ENCODE measurements at places on chromosomes 4 and X. TPM values are rescaled to one million over a fixed set of nuclear protein-coding genes. Genes with fewer than 3 reads are reported as not detected.
A peak's percentile ranks its signal among the peaks of the same experiment; 100 is the strongest.

The NAA11 gene
- total RNA-seq, result not detected

DNA sequence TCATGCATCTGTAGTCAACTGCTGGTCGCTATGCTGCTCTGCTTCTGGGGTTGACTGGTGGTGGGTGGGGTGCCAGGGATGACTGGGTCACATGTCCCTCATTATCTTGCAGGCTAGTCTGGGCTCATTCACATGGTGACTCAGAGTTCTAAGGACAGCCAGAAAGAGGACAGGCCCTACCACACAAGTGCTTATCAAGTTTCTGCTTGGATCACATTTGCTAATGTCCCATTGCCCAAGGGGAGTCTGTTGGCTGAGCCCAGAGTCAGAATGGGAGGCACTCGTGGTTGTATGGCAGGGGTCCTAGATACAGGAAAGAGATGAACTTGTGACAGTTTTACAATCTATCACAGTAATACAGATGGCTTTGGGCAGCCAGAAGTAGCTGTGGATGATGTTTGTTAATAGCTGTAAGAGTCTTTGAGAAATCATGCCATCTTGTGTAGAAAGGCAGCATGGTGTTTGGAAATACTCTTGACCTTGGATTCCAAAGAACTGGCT is 221.3 kb downstream of the GPAT3 start:
- DNase-seq, result no peak

DNA sequence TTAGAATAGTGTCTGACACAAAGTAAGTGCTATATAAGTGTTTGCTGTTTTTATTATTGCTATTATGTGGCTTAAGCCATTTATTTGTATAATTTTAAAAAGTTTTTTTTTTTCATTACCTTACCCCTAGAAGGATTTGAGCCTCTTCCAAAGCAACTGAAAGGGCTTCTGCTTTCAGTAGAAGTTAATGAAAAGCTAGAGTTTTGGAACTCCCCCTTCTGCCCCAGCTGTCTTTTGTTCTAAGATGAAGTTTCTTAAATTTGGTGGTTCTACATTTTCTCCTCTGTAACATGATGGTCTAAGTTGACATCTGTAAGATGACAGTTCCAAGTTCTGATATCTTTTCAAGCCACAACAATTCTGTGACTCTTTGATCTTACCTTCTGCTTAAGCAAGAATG is 30.3 kb downstream of the FHIP1A start:
- no peak for DNase-seq

GRCh38 chr4:170305627-170306026 is 215.9 kb upstream of the AADAT start:
- DNase-seq, result no peak

DNA sequence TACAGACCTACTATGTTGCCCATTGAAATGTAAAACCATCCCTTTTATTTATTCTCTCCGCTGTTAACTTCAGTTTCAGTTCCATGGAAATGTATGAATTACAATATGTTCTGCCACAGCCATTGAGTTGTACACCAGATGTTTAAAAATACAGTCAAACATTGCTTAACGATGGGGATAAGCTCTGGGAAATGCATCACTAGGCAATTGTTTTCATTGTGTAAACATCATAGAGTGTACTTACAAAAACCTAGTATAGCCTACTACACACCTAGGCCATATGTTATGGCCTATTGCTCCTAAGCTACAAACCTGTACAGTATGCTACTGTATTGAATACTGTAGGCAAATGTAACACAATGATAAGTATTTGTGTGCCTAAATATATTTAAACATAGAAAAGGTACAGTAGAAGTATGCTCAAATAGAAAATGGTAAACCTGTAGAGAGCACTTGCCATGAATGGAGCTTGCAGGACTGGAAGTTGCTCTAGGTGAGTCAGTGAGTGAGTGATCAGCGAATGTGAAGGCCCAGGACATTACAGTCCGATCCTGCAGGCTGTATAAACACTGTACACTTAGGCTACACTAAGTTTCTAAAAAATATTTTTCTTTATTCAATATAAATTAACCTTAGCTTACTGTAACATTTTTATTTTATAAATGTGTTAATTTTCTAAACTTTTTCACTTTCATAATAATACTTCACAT is 2.7 kb upstream of the PF4V1 start:
- DNase-seq, result no peak

The GPR173 gene
- total RNA-seq, result 5.4 TPM

The ZNF185 gene
- 24.3 TPM for total RNA-seq

DNA sequence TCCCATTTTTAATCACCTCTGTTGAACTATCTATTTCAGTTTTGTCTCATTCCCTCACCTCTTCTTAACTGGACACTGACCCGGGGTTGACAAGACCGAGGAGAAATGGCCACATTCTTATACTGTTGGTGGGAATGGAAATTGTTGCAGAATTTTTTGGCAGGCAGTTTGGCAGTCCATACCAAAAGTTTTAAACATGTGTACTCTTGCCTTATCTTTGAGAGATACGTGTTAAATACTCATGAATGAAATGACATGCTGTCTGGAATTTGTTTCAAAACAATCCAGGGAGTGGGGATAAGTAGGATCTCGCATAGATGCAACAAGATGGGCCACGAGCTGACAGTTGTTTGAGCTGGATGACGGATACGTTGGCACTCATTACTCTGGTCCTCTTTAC is 12.1 kb downstream of the FGFBP1 start:
- DNase-seq, result no peak

DNA sequence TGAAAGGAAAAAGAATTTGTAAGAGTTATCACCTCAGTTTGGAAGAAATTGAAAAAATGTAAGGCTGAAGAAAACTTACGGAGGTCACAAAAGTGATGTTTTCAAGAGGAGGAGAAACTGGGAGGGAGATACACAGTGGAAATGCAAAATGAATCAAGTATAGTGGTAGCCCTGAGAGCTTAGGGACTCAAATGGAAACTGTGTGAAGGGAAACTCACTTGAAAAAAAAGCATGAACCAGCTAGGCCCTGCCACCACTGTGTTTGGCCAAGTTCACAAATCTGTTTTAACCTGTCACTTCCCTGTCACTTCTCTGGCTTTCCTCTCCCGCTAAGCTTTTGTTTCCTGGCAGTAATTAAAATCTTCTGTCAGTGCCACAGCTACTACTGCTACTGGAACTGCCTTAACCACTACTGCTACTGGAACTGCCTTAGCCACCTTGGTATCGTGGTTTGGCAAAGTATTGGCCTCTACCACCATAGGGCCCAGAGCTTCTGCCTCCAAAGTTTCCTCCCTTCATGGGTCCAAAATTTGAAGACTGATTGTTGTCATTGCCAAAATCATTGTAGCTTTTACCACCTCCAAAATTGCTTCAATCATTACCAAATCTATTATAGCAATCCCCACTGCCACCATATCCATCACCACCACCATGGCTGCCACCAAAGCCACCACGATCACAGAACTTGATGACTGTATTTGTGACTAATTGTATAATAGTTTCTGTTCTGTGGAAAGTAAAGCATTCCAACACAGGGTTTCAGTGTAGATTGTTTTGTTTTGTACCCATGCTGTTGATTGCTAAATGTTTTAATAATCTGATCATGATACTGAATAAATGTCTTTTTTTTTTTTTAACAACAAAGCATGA is 41.5 kb downstream of the SMARCA5 start:
- no peak for DNase-seq

DNA sequence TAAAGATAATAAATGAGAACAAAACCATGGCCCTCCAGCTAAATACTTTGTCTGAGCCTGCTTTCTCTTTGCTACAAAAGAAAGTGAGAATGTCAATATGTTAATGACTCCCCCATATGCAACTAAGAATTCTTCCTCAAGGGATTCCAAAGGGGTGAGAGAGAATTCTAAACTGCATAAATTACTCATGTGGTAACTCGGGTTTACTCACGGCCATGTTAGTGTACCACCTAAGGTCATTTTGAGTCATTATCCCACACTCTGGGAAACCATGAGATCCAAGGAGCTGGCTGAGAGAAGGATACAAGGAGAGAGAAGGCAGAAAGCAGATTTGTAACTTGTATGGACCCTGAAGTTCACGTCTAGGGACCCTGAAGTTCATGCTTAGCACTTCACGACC is 190.3 kb downstream of the DHX15 start:
- DNase-seq, result peak; percentile 5

GRCh38 chr4:2742081-2742822 is 13.9 kb downstream of the TNIP2 start:
- no peak for DNase-seq

DNA sequence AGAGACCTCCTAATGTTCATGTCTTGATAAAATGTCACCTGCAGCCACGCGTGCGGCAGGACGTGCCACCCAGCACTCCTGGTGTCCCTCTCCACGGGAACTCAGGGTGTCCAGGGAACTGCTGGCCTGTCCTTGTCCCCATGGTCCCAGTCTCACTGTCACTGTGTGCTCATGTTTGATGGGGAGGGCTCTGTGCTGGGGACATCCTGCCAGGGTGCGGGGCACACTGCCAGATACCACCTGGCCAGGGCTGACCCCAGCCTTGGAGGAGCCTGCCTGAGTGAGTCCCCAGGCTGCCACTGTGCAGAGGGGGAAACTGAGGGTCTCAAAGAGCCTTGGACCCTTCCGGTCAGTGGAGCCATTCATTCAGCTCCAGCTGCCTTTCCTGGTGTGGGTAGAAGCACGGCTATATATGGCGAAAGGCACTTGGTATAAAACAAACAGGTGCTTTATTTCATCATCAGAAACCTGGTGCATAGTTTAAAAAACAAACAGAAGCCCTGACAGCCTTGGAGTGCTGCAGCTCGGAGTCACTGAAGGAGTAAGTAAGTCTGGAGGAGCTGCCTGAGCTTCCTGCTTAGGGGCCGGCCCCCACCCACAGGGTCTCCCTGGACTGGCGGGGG is 33.0 kb downstream of the NOP14 start:
- DNase-seq, result no peak

Measured in kidney (tissue), 22 donors.